ENCODE measurements at places on chromosomes 5 and 9. TPM values are rescaled to one million over a fixed set of nuclear protein-coding genes. Genes with fewer than 3 reads are reported as not detected.

DNA sequence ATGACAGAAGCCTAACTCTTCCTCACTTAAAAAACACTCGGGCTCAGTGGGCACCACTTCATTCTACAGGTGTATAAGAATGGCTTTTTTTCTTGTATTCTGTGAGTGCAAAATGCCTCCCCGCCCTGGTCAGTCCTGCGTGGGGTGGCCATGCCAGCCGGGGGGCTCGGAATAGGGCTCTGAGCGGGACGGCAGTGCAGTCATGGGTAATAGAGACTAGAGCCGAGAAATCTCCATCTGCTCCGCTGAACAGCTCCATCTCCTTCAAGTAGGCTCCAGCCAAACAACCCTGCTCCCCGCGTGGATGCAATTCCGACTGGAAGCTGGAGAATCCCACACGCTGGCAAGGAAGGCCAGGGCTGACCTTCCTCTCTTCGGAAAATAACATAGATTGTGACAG lies 317.0 kb upstream of the IRX4 start:
- H3K4me1 ChIP-seq: no peaks in the 10 kb centered on the region
- no peaks in the 10 kb centered on the region for H3K36me3 ChIP-seq
- DNase-seq: no peak
- no peak overlapping the region for H3K4me3 ChIP-seq
- no peak overlapping the region for H3K27ac ChIP-seq

DNA sequence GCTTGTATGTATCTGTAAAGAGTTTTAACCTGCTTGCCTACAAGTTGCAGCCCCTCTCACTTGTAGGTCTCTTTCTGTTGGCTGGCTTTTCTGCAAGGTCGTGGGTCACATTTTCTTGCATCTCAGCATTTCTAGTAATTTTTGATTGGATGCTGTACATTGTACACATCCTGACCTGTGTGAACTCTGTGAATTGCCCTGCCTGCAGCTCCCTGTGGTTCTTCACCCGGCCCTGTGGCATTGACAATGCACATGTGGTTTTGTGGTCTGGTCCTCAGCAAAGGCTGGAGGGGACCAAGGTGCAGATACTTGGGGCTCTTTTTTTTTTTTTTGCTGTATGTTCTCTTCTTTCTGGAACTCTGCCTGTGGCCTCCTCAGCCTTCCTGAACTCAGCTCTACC lies 53.6 kb downstream of the WNK2 start:
- H3K4me1 ChIP-seq: peaks cover 19% of the 10 kb centered on the region
- H3K4me3 ChIP-seq: no peak overlapping the region
- H3K36me3 ChIP-seq: peaks cover 30% of the 10 kb centered on the region
- DNase-seq: no peak
- H3K27ac ChIP-seq: no peak overlapping the region
- H3K27me3 ChIP-seq: no peaks in the 10 kb centered on the region

- DNase-seq: no peak
- no peak overlapping the region for H3K4me3 ChIP-seq
- peaks cover 26% of the 10 kb centered on the region for H3K27me3 ChIP-seq
Measured at GRCh38 chr9:18555105-18555883, 81.3 kb downstream of the ADAMTSL1 start.

DNA sequence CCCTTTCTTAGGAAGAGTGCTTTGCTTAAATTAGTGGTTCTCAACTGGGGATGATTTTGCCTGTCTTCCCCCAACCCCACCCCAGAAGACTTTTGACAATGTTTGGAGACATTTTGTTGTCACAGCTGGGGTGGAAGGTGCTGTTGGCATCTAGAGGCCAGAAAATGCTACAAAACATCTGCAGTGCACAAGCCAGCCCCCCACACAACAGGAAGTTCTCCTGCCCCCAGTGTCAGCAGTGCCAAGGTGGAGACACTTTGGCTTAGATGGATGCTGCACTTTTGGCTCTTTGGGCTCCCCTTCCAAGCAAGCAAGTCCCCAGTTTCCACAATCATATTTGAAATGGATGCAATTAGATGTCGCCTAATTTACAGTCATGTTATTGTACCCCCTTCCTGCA lies 2.7 kb downstream of the HEMGN start:
- H3K36me3 ChIP-seq: no peaks in the 10 kb centered on the region
- H3K4me3 ChIP-seq: no peak overlapping the region
- no peak for DNase-seq
- H3K27ac ChIP-seq: no peak overlapping the region
- peaks cover 51% of the 10 kb centered on the region for H3K27me3 ChIP-seq

- DNase-seq: no peak
- no peaks in the 10 kb centered on the region for H3K4me1 ChIP-seq
- no peak overlapping the region for H3K27ac ChIP-seq
- no peaks in the 10 kb centered on the region for H3K27me3 ChIP-seq
Measured at GRCh38 chr5:144438237-144438636, 267.6 kb downstream of the KCTD16 start.

- no peak overlapping the region for H3K27ac ChIP-seq
- no peaks in the 10 kb centered on the region for H3K36me3 ChIP-seq
- H3K4me1 ChIP-seq: no peaks in the 10 kb centered on the region
- no peaks in the 10 kb centered on the region for H3K27me3 ChIP-seq
- H3K4me3 ChIP-seq: no peak overlapping the region
- no peak for DNase-seq
Measured at GRCh38 chr5:141135718-141136266, 786 bp downstream of the PCDHB5 start.

GRCh38 chr9:91712811-91713210 lies 237.2 kb downstream of the ROR2 start:
- no peak overlapping the region for H3K27ac ChIP-seq
- no peaks in the 10 kb centered on the region for H3K36me3 ChIP-seq
- no peaks in the 10 kb centered on the region for H3K4me1 ChIP-seq
- no peak for DNase-seq
- H3K4me3 ChIP-seq: no peak overlapping the region

ARL14EPL gene
- 0.66 TPM for total RNA-seq

HACD4 gene
- 0.10 TPM for total RNA-seq

PCDHGB3 gene
- total RNA-seq: 1.2 TPM

IL5 gene
- not detected for total RNA-seq

PCDHB8 gene
- total RNA-seq: 0.21 TPM

PCDHGA12 gene
- 2.9 TPM for total RNA-seq
